ENCODE measurements at places on chromosomes 16 and 17.

DNA sequence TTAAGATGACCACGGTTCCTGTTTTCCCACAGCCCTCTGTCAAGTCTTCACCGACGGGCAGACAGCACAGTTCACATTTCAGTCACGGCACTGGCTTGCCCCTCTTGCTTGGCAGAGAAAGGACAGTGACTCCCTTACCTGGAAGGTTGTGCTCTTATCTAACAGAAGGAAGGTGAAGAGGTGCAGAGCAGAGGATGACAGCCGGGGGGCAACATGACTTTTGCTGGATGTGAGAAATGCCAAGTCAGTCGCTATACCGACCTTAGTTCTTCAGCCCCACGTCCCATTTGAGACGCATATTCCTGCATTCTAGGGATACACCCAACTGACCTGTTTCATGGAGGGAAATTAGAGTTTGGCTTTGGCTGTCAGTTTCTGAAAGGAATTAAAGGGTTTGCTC is 492.3 kb downstream of the NPIPA7 start:
- DNase-seq: no peak

- no peak for DNase-seq
Measured at GRCh38 chr16:80852261-80852872, 48.0 kb upstream of the CDYL2 start.

DNA sequence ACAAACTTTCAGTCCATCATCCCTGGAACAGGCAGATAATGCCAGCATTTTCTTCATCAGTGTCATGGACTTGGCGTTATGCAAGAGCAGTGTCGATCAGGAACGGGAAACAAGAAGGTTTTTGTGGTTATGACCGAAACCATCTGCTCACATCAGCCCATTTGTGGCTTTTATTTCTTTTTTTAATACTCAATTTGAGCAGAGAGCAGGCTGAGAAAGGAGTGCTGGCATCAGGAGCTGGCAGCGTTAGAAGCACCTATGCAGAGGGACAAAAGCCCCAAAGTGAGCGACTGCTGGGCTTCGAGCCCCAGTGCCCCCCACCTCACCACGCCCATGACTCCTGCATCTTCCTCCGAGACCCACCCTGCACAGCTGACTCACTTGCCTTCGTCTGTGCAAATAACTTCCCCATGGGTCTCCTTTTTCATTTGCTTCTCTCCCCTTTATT is 16.2 kb upstream of the CD300E start:
- DNase-seq: peak; percentile 6

DNA sequence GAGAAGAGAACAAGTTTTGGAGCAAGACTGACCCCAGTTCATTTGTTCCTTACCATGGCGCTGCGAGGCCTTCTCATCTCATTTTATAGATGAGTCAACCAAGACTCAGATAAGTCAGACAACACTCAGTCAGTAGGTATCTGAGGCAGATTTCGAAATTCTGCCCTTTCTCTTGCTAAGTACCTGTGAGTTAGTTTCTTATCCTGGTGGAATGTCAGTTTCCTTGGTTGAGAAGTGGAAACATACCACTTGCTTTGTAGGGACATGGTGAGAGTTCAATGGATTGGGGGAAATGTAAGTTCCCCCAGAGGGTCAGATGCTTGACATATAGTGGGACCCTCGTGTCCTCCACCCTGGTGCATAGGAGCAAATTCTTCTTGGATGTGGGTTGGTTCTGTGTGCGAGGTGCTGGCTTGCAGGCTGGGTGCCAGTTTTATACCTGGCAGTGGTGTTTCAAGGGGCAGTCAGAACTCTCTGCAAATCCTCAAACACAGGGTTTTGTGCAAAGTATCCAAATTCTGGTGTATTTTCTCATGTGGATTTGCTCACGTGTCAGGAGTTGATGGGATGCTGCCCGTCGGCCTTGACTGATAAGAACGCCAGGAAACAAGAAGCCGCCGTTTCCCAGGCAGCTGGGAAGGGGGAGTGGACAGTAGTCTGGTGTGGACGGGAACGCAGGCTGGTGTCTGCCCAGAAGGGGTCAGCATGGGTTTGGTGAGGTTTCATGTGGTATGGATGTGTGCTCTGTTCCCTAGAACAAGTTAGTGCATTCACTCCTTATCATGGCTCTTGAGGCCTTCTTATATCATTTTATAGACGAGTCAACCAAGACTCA is 61.1 kb upstream of the CIBAR2 start:
- no peak for DNase-seq

DNA sequence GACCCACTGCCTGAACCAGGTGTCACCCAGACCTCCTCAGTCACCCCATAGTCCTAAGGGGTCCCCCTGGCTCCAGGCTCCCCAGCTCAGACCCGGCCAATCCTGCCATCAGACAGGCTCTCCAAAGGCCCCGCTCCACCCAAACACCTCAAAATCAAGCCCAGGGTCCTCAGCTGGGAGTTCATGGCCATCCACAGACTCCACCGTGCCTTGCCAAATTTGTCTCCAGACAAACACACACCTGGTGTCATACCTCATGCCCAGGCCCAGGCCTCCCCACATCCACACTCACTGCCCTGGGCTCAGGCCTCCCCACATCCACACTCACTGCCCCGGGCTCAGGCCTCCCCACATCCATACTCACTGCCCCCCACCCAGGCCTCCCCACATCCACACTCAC is 12.5 kb downstream of the RPH3AL start:
- DNase-seq: no peak

DNA sequence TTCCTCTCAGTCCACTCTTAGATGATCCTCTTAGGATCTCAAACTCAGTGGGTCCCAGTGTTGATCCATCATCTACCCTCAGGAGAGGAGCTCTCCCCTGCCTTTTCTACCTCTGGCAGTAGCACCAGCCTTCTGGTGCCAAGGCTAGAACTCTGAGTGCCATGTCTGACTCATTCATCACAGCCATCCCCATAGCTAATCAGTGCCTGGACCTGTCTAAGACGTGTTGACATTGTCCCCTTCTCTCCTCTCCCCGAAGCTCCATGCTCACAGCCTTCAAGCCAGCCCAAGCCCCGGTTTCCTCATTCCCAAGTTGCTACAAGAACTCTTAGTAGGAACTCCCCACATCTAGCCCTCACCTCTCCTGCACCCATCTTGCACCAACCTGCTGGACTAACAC is 73.5 kb upstream of the GRIN2A start:
- DNase-seq: no peak

DNA sequence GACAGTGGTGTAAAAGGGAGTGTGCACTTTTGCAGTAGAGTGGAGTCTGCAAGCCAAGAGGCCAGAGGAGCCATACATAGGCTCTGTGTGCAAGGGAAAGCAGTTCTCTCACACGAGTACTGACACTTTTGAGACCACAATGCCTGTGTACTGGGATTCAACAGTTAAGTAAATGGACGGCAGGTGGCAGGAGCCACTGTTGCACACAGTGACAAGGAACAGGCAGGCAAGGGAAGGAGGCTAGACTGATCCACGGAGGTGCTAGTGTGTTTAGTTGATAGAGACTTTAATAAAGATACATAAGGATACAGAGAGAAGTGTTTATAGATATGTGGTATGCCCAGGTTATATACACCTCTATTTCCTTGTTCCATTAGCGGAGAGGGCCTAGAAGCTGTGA is 67.0 kb downstream of the MPRIP start:
- DNase-seq: no peak

- no peak for DNase-seq
Measured at GRCh38 chr17:51035431-51035830, 85.2 kb downstream of the SPAG9 start.

- DNase-seq: no peak
Measured at GRCh38 chr17:64172510-64172909, 42.6 kb upstream of the ERN1 start.

DNA sequence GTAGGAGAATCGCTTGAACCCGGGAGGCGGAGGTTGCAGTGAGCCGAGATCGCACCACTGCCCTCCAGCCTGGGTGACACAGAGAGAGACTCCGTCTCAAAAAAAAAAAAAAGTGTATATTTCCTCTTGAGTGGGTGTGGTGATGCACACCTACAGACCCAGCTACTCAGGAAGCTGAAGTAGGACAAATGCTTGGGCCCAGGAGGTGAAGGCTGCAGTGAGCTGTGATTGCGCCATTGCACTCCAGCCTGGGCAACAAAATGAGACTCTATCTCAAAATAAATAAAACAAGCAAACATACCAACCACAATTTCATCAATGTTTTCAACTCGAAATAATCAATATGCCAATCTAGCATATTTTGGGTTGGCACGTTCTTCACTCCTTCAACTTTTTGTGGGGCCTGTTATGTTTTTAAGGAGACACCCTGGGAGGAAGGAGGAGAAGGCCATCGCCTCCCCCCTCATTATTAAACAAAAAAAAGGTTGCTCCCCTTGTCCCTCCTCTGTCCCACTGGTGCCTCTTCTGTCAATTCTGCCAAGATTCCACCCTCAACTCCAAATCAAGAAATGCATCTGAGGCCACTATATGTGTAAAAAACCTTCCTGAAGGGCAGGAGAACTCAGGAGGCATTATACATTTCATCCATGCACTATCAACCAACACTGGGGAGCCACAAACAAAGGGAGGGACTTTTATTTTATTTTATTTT is 52.4 kb upstream of the ATF7IP2 start:
- no peak for DNase-seq

DNA sequence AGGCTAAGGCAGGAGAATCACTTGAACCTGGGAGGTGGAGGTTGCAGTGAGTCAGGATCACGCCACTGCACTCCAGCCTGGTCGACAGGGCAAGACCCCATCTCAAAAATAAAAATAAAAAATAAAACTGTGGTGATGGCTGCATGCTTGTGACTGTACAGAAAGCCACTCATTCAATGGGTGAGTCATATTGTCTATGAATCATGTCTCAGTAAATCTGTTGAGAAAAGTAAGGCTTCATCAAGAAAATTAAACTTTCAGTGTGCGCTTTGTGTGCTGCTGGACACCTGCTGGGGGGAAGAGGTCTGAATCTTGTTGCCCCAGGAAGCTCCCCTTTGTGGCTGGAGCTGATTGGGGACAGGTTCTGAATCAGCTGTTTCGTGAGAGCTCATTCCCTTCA is 11.3 kb downstream of the NUBP1 start:
- DNase-seq: no peak

GRCh38 chr17:27485716-27486495 is 29.7 kb downstream of the KSR1 start:
- no peak for DNase-seq

- no peak for DNase-seq
Measured at GRCh38 chr17:17570140-17570797, 21.2 kb downstream of the PEMT start.

DNA sequence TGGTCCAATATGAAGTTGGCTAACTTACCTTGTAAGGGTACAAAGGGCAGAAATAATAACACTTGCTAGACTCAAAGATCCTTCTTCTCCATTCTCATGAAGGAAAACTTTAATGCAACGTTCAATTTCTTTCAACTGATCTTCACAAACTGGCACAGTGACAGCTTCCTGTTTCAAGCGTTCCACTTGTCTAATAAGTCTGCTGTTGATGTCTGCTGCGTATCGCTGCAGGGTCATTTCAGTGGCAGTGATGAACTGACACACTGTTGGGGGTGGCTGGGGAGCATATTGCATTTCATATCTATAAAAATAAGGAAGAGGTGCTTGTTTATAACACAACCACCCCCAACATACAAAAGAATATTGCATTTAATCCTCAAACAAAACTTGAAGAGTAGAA is 33.5 kb upstream of the ARL6IP1 start:
- DNase-seq: no peak

DNA sequence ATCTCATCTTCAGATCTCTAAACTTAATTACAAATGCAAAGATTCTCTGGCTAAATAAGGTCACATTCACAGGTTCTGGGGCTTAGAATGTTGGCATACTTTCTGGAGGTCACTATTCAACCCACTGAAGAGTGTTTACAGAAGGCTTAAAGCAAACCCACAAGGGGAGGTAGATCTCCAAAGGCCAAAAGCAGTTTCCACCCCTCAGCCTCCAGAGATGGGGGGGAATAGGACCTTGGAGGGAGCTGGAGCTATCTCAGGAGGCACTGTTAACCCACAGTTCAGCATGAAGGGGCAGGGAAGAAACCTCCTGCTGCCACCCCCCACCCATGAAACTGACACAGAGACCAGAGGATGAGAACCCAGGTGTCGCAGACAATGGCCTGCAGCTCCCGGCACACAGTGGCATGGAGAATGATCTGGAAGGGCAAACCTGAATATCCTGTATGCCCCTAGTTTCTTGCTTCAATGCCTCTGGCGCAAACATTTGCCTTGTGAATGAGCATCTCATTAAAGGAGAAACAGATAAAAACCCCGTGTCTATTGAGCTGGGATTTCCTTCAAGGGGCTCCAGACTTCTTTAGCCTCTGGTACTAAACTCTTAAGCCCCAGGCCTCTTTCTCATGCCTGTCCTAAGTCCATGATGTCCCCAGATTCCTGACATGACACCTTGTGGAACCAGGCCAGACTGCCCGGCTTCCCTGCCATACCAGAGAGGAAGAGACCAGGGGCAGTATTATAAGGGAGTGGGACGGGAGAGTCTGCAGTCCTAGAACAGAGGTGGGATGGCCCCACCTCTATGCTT is 103.1 kb upstream of the CDH5 start:
- DNase-seq: no peak

DNA sequence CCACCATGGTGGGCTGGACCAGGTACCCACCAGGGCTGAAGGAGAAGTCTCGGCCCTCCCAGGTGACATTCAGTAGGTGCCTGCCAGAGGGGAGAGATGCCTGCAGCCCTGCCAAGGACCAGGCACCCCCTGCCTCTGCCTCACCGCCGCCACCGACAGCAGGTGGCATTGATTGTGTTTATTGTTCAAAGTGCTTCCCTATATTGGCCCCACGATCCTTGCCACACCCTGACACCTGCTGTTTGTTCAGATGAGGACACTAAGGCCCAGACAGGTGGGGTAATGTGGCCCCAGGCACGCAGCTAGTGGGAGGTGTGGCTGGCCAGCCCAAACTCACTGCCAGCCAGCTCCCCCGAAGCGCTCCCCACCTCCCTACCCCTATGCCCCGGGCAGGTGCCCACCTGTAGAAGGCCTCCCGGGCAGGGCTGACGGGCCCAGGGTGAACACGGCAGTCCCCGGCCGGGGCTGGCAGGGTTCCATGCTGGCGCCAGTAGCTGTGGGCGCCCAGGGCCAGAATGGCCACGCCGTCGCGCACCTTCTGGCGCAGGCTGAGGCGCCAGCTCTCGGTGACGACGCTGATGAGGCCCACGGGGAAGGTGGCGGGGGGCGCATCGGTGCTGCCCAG is 8.0 kb downstream of the GRIN2C start:
- no peak for DNase-seq

GRCh38 chr17:51706093-51706492 is 445.7 kb downstream of the UTP18 start:
- no peak for DNase-seq

DNA sequence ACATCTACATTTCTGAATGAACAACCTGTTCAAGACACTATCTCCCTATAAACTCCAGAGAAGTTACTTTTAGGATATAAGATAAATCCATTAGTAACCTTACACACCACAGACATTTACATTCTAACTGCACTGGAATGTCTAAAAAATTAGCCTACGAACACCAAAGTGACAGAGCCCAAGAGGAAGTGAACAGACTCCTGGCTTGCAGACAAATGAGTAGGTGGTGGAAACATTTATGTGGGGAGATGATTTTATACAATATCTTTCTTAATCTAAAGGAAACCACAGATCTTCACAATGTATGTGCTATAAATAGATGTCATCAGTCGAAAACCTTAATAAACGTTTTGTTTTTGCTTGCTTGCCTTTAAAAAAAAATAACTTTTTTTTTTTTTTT is 18.8 kb downstream of the ZNF652 start:
- DNase-seq: no peak

GRCh38 chr16:85125570-85126393 is 13.5 kb upstream of the CIBAR2 start:
- no peak for DNase-seq
